ENCODE measurements at places on chromosomes 1 and 21. TPM values are rescaled to one million over a fixed set of nuclear protein-coding genes. Genes with fewer than 3 reads are reported as not detected.

Gene PLD5
- not detected for total RNA-seq

Gene C8A
- not detected for total RNA-seq

Gene COL6A1
- total RNA-seq, result 2.0 TPM

Gene ATP1A4
- not detected for total RNA-seq

Gene SAMD13
- not detected for total RNA-seq

Gene ETV3L
- total RNA-seq, result not detected

Gene FOXD2
- total RNA-seq, result 0.18 TPM

Gene ASAP3
- total RNA-seq, result 0.98 TPM
